ENCODE measurements at places on chromosomes 1 and 21. TPM values are rescaled to one million over a fixed set of nuclear protein-coding genes. Genes with fewer than 3 reads are reported as not detected.

AK5 gene
- 7.9 TPM for total RNA-seq

AADACL3 gene
- total RNA-seq = not detected

TENT5C gene
- total RNA-seq = 0.17 TPM

ITLN2 gene
- total RNA-seq = 0.96 TPM

IVL gene
- total RNA-seq = not detected

MTARC2 gene
- total RNA-seq = 8.8 TPM

PPM1J gene
- 1.2 TPM for total RNA-seq

CELA3A gene
- total RNA-seq = not detected

PLA2G5 gene
- total RNA-seq = not detected

RNF186 gene
- not detected for total RNA-seq

PALMD gene
- 0.24 TPM for total RNA-seq

SLAMF1 gene
- total RNA-seq = not detected

CACNA1S gene
- not detected for total RNA-seq

OR2M3 gene
- total RNA-seq = not detected

RNPC3 gene
- 5.3 TPM for total RNA-seq

BSND gene
- not detected for total RNA-seq

FAM163A gene
- total RNA-seq = not detected

Measured in A549 treated with Hydrocortisone at 1 μM for 4 hours (cell line).